ENCODE measurements at places on chromosomes 1 and 21.

GRCh38 chr21:45613396-45613795 is 30.1 kb upstream of the PCBP3 start:
- no peak for DNase-seq
- no peak overlapping the region for H3K4me3 ChIP-seq
- H3K27me3 ChIP-seq, result no peaks in the 10 kb centered on the region
- no peaks in the 10 kb centered on the region for H3K36me3 ChIP-seq
- no peak overlapping the region for H3K27ac ChIP-seq

DNA sequence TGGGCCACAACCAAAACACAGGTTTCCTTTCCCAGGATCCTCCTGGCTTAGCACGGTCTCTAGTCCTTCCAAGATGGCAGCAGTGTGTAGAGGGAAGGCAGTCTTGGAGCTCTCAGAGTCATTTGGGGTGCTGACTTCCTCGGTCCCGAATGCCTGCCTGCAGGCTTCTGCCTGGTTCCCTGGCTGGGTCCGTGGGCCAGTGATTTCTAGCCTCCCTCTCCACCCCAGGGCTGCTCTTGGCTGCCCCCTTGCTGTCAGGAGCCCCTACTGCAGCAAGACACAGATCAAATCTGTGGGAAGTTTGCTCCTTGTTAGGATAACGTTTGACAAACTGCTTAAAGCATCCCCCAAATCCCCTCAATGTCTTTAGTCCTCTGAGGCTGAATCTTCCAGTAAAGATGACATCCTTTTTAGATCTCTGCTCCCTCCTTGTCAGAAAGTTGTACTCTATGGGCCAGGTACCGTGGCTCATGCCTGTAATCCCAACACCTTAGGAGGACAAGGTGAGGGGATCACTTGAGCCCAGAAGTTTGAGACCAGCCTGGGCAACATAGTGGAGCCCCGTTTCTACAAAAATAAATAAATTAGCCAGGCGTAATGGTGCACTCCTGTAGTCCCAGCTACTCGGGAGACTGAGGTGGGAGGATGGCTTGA is 272.5 kb downstream of the RRAGC start:
- no peaks in the 10 kb centered on the region for H3K27me3 ChIP-seq
- no peak for DNase-seq
- no peak overlapping the region for H3K27ac ChIP-seq
- H3K4me3 ChIP-seq, result no peak overlapping the region
- no peaks in the 10 kb centered on the region for H3K4me1 ChIP-seq

DNA sequence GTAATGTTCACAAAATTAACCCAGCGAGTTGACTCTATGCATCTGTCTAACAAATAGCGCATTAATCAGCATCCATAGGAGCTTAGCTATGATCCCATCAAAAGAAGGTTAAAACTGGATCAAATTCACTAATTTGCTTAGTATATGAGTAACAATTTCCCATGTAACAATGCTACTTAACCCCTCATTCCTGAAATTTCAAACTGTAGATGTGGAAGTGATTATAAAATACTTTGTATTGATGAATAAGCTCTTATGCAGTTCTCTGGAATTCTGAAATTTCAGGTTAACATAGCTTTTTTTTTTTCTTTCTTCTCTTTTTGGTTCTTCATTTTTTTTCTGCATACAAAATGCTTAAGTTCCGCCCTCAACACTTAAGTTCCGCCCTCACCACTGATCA is 1272.7 kb downstream of the KCNT2 start:
- no peaks in the 10 kb centered on the region for H3K36me3 ChIP-seq
- H3K4me3 ChIP-seq, result no peak overlapping the region
- no peaks in the 10 kb centered on the region for H3K27me3 ChIP-seq
- H3K27ac ChIP-seq, result no peak overlapping the region
- DNase-seq, result no peak

DNA sequence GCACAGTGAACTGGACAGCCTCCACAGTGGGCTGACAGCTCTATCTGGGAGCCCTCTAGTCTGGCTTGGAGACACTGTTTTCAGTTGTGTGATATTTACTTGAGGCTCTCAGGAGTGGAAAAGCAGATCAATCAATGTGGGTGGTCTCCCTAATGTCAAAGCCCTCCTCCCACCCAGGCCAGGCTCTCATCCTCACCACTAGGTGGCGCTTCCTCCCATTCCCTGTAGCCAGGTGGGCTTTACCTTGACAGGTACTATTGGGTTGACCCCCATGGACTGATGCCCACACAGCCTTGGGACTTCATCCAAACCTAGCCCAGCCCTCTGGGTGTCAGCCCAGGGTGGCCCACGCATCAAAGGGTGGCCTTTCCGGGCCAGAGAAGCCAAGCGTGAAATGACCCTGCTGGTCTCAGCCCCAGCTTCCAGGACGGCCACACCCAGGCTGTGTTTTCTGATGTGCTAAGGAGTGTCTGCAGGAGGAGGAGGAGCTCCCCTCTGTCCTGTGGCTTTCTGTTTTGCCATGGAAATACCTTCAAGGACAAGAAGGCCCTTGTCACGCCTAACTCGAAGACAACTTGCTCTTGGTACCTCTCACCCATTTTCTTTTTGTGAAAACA is 54.0 kb downstream of the CLIC6 start:
- H3K4me1 ChIP-seq, result no peaks in the 10 kb centered on the region
- no peak overlapping the region for H3K27ac ChIP-seq
- H3K4me3 ChIP-seq, result no peak overlapping the region
- no peak for DNase-seq

GRCh38 chr21:25583370-25584130 is 23.7 kb downstream of the MRPL39 start:
- DNase-seq, result no peak
- H3K4me3 ChIP-seq, result no peak overlapping the region
- H3K27me3 ChIP-seq, result no peaks in the 10 kb centered on the region

DNA sequence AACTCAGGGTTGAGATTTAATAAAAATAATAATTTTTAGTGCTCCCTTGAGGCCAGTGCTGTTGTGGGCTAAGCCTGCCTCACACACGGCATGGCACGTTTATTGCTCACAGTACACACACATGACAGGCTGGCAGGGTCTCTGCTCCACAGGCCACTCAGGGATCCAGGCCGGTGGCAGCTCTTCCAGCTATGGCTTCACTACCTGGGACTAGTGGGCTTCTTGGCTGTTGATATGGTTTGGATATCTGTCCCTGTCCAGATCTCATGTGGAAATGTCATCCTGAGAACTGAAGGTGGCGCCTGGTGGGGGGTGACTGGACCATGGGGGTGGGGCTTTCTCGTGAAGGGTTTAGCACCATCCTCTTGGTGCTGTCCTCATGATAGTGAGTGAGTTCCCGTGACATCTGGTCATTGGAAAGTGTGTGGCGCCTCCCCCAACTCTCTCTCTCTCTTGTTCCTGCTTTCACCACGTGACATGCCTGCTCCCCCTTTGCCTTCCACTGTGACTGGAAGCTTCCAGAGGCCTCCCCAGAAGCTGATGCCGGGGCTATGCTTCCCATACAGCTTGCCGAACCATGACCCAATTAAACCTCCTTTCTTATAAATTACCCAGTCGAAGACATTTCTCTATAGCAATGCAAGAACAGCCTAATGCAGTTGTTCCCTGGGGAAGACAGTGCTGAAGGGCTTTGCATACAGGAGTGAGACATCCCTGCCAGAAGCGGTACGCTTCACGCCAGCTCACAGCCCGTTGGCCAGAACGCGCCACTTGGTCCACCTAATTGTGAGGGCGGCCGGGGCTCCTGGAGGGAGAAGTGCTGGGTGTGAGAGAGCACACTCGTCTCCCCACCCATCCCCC is 226.9 kb upstream of the C1orf174 start:
- no peak overlapping the region for H3K4me3 ChIP-seq
- no peaks in the 10 kb centered on the region for H3K36me3 ChIP-seq
- DNase-seq, result no peak
- no peak overlapping the region for H3K27ac ChIP-seq
- H3K27me3 ChIP-seq, result no peaks in the 10 kb centered on the region

DNA sequence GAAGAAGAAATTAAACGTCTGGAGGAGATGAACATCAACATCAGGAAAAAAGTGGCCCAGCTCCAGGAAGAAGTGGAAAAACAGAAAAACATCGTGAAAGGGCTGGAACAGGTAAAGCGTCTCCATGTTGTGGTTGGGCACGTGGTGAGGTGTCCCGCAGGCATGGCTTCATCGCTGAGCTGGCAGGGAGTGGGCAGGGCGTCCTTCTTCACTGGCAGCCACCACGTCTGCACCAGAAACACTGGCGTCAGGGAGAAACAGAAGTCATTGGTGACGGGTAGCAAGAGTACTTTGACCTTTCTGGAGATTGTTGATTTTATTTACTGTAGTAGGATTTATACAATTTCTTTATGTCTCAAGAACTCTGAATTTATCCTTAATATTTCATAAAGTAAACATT is 59.0 kb upstream of the DIP2A start:
- no peak overlapping the region for H3K4me3 ChIP-seq
- no peak overlapping the region for H3K27ac ChIP-seq
- no peak for DNase-seq
- no peaks in the 10 kb centered on the region for H3K4me1 ChIP-seq
- peaks cover 43% of the 10 kb centered on the region for H3K36me3 ChIP-seq
- no peaks in the 10 kb centered on the region for H3K27me3 ChIP-seq
